ENCODE measurements at places on chromosomes 2 and 18.

- no peak for DNase-seq
Measured at GRCh38 chr18:32349728-32350395, 120.8 kb downstream of the GAREM1 start.

DNA sequence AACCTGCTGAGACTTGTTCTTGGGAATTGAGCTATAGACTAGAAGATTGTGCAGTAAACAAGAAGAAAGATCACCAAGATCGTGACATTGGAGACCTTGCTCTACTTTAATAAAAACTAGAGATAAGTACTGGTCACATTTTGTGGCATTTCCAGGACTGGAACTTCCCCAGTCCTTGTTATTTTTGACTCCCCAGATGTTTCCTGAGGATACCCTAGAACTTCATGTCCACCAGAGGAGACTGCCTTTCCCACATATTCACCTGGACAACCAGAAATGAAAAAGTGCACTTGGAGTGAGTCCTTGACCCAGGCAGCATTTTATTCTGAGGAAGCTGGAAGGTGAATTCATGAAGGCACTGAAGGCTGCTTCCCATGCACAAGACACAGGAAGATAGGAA, 5.7 kb downstream of the CD207 start:
- no peak for DNase-seq

DNA sequence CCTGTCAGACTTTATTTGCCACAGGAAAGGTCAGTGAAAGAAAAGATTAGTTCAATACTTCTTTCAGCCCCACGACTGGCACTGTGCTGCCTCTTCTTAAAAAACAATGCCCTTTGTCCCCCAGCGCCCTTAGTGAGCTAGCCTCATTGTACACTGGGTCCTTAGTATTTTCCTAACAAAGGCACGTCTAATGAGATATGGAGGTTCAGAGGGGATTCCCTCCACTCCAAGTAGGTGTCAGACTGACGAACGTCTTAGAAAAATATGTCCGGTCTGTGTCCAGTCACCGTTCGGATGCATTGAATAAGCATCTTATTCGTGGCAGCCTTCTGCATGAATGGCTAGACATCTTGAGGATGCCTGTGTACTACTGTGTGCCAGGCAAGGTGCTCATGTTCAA, 1.1 kb downstream of the FECH start:
- no peak for DNase-seq

- no peak for DNase-seq
Measured at GRCh38 chr18:29711932-29712331, 1330.6 kb downstream of the DSC3 start.

DNA sequence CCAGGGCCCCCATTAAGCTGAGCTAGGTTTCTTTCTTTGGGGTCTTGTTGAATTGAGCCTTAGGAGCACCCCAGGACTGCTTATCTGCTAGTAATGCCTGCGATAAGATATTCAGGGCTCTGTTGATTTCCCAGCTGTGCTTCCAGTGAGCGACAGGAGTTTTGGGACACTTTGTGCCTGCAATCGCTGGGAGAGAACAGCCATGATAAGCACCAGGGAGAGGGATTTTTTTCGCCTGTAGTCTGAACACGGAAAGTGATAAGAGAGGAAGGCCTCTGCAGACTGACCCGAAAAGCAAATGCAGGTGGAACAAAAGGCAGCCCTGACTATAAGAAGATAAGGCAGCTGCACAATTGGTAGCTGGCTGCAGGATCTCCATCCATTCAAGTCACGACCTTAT, 244.3 kb downstream of the CNTNAP5 start:
- DNase-seq = no peak

- no peak for DNase-seq
Measured at GRCh38 chr2:151357359-151357758, at the start of gene TNFAIP6. Gene TNFAIP6 (plus strand): TSS chr2:151357592. CDS start chr2:151357667, 75 bp downstream.

DNA sequence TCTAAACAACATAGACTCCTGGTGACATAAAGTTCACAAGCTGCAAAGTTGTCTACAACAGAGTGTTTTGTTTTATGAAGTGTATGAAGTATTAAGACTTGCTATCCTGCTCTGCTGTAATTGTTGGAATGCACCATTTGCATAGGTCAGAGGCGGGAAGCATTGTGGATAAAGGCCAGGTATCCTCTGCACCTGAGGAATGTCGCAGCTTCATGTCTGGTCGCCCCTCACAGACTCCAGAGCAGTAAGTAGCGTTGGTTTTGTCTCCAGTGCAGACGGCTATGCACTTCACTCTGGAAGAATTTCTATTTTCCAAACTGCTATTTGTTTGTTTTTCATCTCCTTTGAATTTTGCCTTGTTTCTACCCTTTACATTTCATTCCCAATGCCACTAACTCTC, 63.1 kb downstream of the UNC80 start:
- DNase-seq = no peak

- DNase-seq = no peak
Measured at GRCh38 chr2:191635333-191636234, 42.4 kb upstream of the NABP1 start.

DNA sequence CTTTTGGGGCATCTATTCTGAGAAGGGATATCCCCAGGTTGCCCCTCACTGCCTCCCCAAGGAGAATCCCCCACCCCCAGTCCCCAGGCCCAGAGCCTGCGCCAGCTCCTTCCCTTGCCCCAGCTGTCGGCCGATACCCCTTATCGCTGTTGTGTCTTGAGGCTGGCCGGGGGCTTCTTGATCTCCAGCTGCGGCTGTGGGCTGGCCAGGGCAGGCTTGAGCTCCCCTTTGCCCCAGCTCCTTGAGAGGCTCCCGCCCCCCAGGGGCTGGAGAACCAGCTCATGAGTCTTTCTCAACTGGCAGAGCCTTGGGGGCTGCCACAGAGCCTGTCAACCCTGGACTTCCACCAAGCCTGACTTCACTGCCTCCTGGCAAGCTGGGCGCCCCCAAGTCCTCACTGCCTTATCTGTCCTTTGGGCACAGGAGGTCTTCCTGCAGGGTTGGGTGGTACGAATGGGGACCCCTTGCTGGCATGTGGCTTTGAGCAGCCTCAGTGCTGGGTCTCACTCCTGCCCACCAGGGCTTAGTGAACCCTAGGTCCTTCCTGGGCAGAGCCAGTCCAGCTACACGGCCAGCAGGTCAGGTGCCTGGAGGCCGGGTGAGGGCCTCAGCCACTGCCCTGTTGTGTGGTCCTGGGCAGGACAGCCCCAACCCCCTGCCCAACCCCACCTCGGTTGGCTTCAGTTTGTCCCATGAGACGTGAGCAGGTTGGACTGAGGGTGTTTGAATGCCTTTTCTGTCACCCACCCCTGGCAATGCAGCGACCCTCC, 29.5 kb downstream of the INHBB start:
- DNase-seq = no peak

- DNase-seq = no peak
Measured at GRCh38 chr2:151664520-151664919, 69.8 kb downstream of the NEB start.

DNA sequence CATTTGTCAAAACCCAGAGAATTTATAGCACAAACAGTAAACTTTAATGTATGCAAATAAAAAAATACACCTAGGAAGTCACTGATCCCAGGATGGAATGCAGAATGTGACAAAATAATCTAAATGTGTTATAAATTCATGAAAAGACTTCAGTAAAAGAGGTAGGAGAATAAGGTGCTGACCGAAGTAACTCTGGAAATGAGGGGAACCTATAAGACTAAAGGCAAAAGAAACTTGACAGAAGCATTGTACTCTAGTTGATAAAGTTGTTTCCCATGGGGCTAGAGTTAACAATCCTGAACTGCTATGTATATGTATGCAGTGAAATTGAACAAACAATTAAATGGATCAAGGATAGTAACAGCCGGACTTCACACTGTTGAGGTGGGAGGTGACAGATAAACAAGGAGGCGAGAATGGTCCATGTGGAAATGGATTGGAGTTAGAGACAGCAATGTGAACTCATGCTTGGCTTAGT, 24.5 kb downstream of the IRS1 start:
- no peak for DNase-seq

DNA sequence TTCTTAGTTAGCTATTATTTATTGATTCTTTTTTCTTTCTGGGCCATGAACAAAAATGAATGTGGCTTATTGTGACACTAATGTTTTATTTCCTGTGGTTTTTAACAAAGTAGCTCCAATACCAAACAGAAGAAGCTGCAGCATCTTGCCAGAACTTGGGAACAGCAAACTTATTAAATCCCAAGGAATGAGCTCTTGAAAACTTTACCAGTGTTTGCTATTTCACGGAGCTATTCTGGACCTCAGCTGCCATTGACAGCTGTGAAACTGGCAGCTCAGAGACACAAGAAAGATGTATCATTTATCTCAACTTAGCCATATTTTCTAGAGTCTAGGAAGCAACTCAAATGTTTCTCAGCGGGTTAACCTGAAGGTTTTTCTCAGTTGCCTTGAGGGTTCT, 91.0 kb upstream of the NEUROD1 start:
- no peak for DNase-seq

GRCh38 chr2:25822190-25823117, 55.8 kb downstream of the ASXL2 start:
- peak; percentile 65 for DNase-seq

- DNase-seq = no peak
Measured at GRCh38 chr18:48638451-48638850, 99.6 kb downstream of the CTIF start.

DNA sequence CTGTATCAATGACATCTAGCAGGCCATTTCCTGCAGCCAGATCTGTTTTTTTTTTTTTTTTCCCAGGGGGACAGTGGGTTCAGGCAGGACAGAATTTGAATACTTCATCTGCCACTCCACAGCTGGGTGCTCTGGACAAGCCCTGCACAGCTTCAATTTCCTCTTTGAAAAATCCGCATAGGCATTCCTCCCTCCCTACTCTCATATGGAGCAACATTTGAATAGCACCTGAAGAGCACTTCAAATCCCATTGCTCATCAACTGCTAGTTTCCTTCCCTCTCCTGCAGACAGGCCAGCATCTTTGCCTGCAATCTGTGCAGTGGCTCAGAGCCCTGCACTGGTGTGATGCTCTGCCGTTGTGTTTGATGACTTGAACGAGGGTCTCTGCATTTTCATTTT, 326.3 kb downstream of the TSN start:
- DNase-seq = no peak
